ENCODE measurements at places on chromosomes 5 and 9.

DNA sequence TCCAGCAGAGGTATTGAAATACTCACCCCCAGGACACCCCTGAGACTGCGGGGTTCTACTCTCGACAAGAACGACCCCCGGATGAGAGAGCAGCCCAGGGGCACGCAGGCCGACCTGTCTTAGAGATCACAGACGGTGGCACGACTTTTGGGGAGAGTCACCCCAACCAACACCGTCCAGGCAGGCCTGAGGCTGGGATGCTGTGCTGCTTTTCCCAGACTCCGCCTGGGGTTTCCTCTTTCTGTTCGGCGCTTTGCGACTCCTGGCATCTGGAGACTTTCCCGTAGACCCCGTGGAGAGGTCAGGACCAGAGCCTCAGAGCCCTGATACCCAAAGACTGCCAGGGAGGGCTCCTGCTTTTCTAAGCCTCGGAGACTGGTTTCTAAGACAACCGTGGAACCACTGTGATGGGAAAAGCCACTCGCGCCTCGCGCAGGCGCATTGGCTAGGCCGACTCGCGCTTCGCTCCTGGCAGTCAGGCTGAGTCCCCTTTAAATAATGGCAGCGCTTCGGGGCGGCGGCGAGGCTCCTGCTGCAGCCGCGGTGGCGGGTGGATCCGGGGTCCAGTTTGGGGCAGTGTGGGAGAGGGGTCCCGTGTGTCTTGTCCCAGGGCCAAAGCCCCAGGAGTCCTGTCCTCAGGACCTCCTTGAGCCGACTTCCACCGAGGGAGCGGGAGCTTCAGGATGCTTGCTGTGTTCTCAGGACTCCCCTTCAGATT is 484.0 kb downstream of the SPATA31A7 start:
- no peak for DNase-seq

- no peak for DNase-seq
These were observed 356.9 kb downstream of the CSNK1G3 start for GRCh38 chr5:123868881-123869280.

- DNase-seq: no peak
These were observed 588.7 kb upstream of the CDH6 start for GRCh38 chr5:30604648-30605262.

DNA sequence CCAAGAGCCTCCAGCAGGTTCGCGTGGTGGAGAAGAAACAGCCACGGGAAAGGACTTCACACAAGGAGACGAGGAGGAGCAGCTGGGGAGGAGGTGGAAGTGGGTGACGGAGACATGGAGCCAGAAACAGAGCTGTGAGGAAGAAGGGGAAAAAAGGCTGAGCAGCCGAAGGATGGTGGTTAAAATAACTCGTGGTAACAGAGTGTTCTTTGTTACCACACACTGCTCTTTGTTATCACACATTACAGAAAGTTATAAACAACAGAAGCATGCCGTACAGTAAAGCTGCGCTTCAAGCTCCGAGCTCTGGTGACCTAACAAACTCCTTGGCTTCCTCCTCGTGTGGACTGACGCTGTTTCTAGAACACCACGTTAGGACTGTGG is 215.4 kb downstream of the GLIS3 start:
- no peak for DNase-seq

DNA sequence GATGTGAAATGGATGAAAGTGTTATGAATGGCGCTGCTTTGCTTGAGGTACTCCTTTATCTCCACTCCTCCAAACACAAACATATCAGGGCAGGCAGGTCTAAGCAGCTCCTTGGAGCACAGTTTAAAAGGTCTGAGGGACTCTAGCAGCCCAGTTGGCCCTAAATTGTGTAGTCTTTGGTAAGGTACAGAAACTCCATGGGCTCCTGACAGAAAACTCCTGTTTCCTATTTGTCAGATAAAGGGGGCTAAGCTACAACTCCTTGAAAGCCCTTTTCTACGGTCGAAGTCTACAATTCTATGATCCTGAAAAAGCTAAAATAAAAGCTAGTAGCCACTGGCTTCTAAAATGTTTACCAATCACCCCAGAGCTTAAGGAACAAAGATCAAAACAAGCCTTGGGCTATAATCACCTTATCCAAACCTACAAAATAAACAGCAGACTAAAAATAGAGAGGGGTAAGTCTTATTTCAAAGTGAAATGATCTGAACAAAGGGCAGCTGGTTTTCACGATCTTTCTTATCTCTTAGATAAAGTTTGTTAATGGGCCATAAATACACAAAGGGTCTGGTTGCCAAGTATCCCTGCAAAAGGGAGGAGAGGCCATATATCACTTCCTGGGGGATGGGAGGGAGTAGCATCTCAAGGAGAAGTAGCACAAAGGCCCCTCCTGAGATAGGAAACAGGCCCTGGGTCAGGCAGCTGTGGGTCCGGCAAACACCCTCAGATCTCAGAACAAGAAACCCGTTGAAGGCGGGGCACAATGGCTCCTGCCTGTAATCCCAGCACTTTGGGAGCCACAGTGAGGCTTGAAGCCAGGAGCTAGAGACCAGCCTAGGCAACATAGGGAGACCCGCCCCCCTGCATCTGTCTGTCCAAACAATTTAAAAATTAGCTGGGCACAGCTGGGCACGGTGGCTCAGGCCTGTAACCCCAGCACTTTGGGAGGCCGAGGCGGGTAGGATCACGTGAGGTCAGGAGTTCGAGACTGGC is 28.3 kb upstream of the DENND4C start:
- DNase-seq: no peak

DNA sequence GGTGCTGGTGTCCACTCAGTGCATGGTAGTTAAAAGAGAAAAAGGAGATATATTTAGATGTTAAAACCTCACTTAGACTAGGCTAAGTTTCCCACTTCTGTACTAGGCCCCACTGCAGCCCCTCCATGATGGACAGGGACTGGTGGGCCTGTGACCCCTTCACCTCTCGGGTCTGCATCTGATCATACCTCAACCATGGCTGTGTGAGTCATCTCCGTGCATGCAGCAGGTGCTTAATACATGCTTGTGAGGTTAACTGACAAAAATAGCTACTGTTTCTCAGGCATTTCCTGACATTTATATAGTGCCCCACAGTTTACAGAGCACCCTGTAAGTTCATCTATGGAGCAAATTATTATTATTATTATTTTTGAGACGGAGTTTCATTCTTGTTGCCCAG is 8.4 kb upstream of the URM1 start:
- DNase-seq: no peak

DNA sequence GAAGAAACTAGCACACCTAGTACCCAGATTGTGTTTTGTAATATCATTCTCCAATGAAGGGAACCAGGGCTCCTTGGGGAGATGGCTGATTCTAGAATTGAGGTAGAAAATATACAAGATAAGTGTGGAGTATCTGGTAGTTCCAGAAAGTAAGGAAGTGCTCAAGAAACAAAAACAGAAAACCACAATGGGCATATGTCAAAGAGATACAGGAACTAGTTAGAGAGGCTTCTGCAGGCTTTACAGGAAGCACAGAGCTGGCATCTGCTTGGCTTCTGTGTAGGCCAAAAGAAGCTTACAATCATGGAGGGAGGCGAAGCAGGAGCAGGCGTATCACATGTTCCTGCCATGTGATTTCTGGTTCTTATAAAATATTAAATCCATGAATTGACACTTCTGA is 105.7 kb upstream of the TMEM161B start:
- no peak for DNase-seq

Data from CD4-positive, alpha-beta T cell treated with Interleukin-21 for 1 hour (primary cell).